G401 (cell line): ENCODE measurements at places on chromosomes 1 and 21. TPM values are rescaled to one million over a fixed set of nuclear protein-coding genes. Genes with fewer than 3 reads are reported as not detected.

AURKAIP1 gene
- total RNA-seq = 210 and 263 TPM in 2 replicates

DCST1 gene
- not detected in 2 replicates for total RNA-seq

INSRR gene
- not detected in 2 replicates for total RNA-seq

CCDC17 gene
- 0.06 and 3.5 TPM in 2 replicates for total RNA-seq

OR10T2 gene
- not detected in 2 replicates for total RNA-seq

TEX38 gene
- total RNA-seq = not detected in 2 replicates

RYR2 gene
- not detected in 2 replicates for total RNA-seq

CREB3L4 gene
- total RNA-seq = 12.0 and 13.4 TPM in 2 replicates

ACP6 gene
- total RNA-seq = 25.2 and 25.4 TPM in 2 replicates

AKT3 gene
- total RNA-seq = 8.5 and 9.5 TPM in 2 replicates

KHDC4 gene
- total RNA-seq = 30.0 and 52.6 TPM in 2 replicates

FCRLA gene
- total RNA-seq = not detected in 2 replicates

AKR7A3 gene
- not detected in 2 replicates for total RNA-seq

FCER1G gene
- 0.49 TPM in 1 of 2 replicates, not detected in the other for total RNA-seq

DNA sequence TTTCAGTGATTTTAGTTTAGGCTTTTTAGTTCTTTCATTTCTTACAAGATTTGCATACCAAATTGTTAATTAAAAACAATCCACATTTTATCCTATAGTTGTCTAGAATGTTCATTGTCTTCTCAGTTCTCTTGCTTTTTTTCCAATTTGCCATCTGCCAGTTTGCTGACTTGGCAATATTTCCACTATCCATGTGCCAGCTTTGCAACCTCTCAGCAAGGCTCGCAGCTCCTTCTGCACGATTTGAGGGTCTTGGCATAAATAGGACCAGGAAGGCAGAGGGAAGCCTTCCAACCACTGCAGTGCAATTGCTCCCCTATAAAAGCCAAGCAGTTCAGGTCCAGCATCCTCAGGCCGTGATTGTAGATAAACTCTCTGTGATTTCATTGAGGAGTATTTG, 306.8 kb upstream of the FMN2 start:
- peak; percentile 86 for DNase-seq

DNA sequence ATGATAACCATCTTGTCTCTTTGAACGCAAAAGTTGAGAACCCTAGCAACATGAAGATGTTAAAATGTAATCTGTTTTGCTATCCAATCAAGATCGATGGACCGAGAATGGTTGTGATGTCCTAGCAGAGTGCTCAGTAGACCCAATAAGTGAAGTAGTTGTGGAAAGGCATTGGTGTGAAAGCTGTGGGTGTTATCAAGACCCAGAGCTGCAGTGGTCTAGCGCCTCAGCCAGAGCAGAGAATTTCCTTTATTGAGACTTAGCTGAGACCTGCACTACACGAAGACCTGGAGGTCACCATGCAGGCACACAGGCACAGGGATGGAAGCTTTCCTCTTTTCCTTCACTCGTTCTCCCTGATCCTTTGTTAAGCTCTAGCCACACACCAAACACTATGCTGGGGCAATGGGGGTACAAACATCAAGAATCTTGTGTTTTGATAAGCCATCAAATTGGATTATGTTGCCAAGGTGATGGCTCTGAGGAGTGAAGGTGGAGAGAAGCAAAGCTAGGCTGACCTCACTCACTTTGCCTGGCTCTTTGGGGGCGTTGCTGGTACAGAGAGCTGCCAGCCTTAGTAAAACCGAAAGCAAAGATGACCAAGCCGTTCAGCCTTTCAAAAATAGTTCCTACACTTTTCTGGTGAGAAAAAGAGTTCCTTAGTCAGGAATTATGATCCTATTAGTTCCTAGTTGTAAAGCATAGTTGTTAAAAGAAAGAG, 24.1 kb downstream of the METTL13 start:
- DNase-seq = no peak

GRCh38 chr1:46543761-46544560, 7.5 kb downstream of the KNCN start:
- no peak for DNase-seq

GRCh38 chr1:43529206-43529731, 1.4 kb upstream of the PTPRF start:
- DNase-seq = peak; percentile 82

GRCh38 chr1:74775735-74776134, 42.8 kb downstream of the TYW3 start:
- no peak for DNase-seq

DNA sequence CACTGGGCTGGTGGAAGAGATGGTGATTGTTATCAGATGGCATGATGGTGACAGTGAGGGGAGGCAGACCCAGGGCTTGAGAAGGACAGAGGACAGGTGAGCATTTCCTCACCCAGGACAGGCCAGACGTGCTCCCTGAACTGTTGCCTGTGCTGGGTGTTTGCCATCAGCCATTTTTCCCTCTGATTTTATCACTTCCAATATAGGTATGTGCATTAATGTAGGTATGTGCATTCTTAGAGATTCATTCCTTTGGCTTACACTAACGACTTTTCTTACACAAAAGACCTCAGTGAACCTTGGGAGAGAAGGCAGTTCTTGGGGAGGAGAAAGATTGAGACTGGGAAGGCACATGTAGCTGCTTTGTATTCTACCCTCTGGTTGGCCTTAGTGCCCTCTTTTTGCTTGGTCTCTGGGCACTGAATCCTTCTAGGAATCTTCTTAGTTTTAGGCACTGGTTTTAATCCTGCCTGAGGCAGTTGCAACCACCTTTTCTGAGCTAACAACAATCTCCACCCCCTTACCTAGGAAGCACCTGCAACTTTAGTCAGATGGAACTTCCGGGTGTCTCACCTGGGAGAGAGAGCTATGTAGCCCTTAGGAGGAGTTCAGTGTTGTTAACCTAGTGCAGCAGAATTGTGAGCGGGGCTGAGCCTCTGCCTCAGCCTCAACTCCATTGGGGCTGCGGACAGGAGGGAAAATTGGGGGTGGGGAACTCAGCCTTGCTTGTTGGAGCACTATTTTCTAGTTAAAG, 30.9 kb downstream of the C1orf116 start:
- no peak for DNase-seq

DNA sequence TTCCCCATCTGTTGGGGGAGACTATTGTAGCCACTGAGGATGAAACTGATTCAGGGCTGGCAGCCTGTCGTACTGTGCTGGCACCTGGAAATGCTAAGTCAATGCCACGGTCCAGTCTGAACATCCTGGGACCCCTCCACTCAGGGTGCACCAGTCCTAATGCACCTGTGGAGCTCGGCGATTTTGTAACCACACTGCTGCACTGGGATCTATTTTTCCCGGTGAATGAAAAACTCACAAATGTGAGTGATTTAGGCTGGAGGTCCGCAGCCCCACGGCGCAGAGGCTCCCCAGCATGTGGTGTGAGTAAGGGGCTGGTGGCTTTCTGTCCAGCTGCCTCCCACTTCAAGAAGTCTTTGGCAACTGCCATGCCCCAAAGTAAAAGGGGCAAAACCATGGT, 35.5 kb downstream of the SETD4 start:
- no peak for DNase-seq

DNA sequence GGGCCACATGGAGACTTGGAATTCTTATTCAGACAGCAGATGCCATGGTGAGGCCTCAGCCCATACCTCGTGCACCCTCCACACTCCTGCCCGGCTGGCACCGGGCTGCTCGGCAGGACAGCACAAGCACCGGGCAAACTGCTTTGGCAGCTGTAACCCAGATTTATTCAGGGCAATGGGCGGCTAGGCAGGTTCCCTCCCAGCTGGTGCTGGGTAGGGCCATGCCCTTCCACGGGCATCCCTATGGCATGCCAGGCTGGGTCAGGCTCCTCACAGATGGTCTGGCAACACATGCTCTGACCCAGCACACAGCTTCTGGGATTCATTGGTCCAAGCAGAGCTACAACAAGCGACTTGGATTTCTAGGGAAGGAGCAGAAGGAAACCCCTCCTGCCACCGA, 53.4 kb downstream of the ATP1A1 start:
- DNase-seq = peak; percentile 98

GRCh38 chr1:47756006-47756405, 241.2 kb downstream of the TRABD2B start:
- DNase-seq = no peak

GRCh38 chr21:16117851-16118590, 388.2 kb downstream of the USP25 start:
- peak; percentile 60 for DNase-seq

DNA sequence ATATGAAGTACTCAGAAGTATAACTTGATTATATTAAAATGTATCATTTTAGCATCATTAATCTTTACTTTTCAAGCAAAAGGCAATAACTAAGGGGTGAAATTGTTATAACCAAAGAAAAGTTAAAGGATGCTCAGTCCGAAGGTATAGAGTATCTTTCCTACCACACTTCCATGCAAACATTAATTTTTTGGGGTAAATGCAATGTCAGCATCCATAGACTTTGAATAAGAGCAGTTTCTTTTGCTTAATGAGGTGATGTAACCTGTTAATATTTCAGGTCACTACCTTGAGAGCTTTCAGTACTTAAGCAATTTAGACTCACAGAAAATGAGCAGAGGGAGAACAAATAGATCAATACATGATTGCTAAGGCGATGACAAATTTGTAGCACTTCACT, 1093.5 kb downstream of the PLA2G4A start:
- DNase-seq = no peak

GRCh38 chr1:197435224-197435623, 167.2 kb downstream of the CRB1 start:
- DNase-seq = no peak

GRCh38 chr1:241614572-241614971, 25.6 kb downstream of the CHML start:
- DNase-seq = no peak

- no peak for DNase-seq
Measured at GRCh38 chr1:150760013-150760412, 5.6 kb downstream of the CTSS start.

DNA sequence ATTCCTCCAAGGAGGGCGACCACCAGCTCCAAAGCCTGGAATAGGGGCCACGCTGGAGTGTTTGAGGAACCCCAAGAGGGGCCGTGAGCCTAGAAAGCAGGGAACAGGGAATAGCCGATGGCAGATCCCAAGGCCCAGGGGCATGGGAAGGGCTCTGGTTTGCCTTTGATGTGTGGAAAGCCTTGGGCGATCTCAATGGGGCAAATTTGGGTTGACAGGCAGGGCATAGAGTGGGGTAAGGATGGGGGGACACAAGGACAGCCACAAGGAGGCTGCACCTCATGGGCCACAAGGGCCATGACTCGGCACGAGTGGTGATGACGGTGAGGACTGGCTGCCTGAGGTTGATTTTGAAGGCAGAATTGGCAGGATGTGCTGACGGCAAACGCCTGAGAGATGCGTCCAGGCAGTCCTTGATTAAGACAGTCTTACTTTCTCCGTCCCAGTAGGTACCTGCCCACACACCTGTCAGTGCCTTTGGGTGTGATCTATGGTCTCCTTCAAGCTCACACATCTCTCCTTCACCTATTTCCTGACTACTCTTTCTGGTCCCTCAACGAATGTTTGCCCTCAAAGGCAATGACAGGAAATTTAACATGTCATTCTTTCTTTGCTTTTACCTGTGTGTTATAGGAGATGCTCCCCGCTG, 2.0 kb upstream of the TMPRSS3 start:
- no peak for DNase-seq

GRCh38 chr1:150799089-150799488, 9.0 kb downstream of the CTSK start:
- no peak for DNase-seq

DNA sequence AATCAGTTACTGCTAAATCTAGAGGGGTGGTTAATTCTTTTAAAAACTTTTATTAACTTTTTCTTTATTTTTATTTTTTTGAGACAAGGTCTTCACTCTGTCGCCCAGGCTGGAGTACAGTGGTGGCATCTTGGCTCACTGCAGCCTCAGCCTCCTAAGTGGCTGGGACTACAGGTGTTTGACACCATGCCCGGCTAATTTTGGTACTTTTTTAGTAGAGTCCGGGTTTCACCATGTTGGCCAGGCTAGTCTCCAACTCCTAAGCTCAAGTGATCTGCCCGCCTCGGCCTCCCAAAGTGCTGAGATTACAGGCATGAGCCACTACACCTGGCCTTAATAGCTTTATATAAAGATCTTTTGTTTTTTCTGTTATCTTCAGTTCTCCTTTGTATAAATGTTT, 11.9 kb downstream of the ZYG11B start:
- DNase-seq = peak; percentile 41

DNA sequence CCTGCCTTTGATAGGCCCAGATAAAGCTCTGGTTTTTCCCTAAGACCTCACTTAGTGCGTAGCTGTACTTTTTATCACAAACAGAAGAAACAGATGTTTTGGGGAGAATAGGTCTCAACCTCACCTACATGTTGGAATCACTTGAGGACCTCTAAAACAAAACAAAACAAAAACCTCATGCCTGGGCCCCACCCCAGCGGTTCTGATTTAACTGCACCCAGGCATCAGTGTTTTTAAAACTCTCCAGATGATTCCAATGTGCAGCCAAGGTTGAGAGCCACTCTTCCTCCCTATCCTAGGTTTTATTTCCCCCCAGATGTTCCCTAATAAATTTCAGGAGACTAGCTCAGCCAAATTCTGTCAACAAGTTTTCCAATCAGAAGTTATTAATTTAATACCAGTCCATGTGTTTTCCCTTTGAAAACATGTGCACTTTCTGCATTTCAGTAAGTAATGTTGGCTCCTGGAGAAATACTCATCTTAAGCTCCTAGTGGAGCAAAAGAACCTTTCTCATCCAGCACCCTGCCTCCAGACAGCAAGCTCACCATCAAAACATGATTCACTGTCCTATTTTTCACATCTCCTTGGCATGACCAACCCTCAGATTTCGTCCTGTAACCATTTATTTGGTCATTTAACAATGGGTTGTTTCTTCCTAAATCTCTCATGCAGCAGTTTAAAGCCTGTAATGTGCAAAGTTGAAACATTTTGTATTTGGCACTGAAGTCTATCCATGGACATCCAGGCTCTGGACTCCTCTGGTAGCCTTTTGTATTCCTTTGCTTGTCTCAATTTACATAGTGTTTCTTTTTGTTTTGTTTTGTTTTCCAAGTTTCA, 27.5 kb downstream of the LRRC8C start:
- DNase-seq = no peak

DNA sequence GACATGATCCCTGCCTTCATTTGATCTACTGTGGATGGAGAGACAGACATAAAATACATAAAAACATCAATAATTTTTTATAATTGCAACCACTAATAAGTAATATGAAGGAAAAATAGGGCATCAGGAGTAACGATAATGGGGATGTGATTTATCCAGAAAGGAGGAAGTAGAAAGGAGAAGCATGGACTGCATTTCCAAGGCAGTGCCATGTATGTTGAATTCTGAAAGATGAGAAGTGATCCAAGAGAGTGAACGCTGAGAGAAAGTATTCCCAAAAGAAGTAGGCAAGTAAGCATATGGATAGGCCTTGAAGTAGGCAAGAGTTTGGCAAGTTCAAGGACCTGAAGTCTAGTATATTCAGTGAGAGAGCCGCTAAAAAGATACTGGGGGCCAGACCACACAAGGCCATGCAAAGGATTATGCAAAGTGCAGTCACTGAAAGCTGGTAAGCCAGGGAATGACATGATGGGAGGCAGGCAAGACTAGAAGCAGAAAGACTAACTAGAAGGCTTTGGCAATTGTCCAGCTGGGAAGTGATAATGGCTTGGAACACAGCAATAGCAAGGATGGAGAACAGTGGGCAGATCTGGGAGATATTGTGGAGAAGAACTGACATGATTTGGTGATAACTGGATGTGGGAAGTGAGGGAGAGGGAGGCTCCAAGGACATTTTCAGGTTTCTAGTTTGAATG, 85.9 kb downstream of the TM2D1 start:
- DNase-seq = no peak

- DNase-seq = no peak
Measured at GRCh38 chr1:45478121-45478814, 12.7 kb downstream of the TESK2 start.
